Activated T-cell treated with anti-CD3 and anti-CD28 coated beads for 1 hour (primary cell): ENCODE measurements at places on chromosomes 4 and X.

DNA sequence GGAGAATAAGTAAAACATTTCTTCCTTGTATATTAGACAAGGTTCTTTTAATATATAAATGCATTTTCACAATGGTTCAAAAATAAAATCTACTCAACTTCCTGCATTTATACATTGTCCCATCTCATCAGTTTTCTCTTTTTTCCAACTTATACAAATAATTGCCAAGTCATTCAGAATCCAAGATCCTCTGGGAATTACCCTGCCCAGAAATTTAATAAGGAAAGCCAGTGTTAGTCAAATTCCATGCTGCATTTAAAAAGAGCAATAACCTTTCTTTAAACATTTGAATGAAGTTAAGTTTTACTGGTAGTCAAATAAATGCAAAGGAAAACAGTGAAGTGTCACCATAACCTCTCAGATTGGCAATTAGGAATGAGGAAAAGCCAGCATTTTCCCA is 357.9 kb downstream of the PPP3CA start:
- DNase-seq, result no peak

GRCh38 chr4:105074097-105074496 is 72.6 kb upstream of the TET2 start:
- DNase-seq, result no peak

- DNase-seq, result no peak
Measured at GRCh38 chr4:81421346-81422218, 50.1 kb downstream of the RASGEF1B start.

- DNase-seq, result no peak
Measured at GRCh38 chrX:129609395-129609794, 45.4 kb downstream of the APLN start.

GRCh38 chr4:186159613-186160012 is 31.8 kb upstream of the CYP4V2 start:
- no peak for DNase-seq

GRCh38 chrX:129760155-129760554 is 19.6 kb upstream of the SASH3 start:
- DNase-seq, result no peak

GRCh38 chr4:186689476-186689875 is 34.2 kb downstream of the FAT1 start:
- no peak for DNase-seq

- DNase-seq, result peak; percentile 49
Measured at GRCh38 chr4:122577808-122578781, 42.8 kb downstream of the IL21 start.

GRCh38 chr4:6343939-6344408 is 74.3 kb downstream of the WFS1 start:
- no peak for DNase-seq

DNA sequence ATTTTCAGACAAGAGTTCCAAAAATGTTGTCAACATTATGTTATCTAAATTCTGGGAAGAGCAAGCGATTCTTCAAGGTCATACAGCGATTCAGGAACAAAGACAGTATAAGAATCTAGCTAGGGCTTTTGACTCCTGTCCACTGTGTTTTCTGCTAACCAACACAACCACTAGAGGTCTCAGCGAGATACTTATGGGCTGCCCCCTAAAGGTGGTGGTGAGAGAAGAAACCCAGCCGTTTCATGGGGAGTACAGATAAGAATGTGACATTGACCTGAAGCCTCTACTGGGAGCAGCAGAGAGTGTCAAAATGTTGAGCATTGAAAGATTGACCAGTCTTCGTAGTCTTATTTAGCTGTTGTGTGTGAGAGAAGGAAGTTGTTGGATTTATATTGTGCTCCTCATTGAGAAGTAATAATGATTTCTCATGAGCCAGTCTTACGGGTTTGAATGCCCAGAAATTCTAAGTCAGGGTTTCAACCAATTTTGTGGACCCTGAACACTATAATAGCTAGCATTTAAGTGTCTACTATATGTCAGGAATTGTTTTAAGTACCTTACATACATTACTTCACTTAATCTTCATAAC is 168.3 kb downstream of the SPRY1 start:
- peak; percentile 4 for DNase-seq

GRCh38 chr4:25154594-25155265 is 5.5 kb downstream of the SEPSECS start:
- DNase-seq, result no peak

DNA sequence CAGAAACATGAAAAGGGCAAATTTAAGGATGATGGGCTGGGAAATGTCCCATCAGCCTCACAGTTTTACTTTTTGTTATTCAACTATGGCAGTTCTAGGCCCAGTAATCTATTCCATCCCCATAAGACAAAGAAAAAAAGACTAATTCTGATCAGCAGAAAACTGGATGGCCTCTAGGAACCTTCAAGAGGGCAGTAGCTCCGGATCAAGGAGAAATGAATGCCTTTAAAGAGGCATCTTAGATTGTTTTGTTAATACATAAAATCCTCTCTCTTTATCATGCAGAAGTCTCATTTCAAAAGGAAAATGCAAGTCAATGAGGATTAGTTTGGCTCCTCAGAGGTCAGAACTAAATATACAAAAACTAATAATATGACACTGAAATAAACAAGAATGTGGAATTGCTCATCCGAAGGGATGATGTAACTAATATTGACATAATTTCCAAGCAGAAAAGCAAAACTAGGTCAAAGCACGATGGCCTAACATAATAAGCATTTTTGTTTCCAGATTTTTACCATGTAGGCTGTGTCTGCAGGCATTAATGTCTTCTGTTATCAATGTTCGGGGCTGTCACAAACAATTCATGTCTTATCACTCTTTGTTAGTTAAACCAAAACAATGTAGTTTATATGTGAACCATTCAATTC is 8.8 kb downstream of the MID1 start:
- DNase-seq, result no peak

- DNase-seq, result no peak
Measured at GRCh38 chr4:76306882-76307659, 538 bp downstream of the STBD1 start.

DNA sequence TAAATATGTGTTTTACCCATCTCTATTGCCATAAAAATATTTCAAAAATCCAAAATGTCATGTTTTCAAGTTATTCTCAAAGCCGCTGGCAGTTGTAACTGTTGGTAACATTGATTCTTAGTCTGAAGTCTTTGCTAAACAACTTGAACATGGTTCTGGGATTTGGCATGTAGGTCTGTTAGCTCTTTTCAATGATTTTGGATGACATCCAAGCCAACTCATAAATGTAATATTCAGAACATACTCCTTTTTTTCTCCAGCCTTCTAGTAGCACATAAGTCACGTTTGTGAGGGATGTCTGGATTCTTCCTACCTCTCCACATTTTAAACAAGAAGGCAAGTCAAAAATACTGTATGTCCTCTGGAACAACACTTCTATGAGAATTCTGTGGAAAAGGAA is 305.3 kb downstream of the PRR32 start:
- DNase-seq, result no peak
